HFFc6 (cell line): ENCODE measurements at places on chromosomes 7 and 10.
A peak's percentile ranks its signal among the peaks of the same experiment; 100 is the strongest.

DNA sequence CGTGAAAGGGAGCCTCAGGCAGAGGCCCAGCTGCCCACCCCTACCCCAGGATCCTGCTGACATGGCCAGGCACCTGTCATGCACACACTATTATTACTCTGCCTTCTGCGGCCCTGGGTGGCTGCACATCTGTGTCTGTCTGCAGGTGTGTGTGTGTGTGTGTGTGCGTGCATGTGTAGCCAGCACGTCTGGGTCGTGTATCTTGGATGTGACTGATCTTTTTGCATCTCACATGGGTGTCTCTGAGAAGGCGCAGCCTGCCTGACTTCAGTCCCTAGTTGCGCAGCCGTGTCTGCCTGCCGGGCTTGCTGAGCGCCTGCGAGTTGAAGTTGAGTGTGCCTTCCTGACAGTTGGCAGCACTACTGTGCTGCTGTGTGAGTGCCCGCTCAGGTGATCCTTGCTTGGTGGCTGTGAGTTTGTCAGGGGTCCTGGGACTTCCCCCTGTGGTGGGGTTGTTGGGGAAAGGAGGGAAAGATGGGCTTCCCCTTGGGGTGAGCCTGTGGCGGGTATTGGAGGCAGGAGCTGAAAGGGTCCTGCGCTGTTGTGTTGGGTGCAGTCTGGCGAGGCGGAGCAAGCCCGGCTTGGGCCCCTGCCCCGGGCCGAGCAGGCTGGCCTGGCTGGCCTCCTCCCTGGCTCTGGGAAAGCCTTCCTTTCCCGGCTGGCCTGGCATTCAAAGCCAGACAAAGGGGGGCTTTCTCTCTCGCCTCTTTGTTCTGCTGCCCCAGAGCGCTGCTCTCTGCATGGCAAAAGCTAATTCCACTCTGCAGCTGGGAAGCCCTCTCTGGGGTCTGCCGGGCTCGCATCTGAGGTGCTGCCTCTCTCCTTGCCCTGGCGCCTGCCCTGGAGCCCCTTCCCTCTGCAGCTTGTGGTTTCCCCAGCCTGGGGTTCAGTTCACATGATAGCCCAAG lies 4.9 kb downstream of the TRIM8 start:
- DNase-seq = no peak

DNA sequence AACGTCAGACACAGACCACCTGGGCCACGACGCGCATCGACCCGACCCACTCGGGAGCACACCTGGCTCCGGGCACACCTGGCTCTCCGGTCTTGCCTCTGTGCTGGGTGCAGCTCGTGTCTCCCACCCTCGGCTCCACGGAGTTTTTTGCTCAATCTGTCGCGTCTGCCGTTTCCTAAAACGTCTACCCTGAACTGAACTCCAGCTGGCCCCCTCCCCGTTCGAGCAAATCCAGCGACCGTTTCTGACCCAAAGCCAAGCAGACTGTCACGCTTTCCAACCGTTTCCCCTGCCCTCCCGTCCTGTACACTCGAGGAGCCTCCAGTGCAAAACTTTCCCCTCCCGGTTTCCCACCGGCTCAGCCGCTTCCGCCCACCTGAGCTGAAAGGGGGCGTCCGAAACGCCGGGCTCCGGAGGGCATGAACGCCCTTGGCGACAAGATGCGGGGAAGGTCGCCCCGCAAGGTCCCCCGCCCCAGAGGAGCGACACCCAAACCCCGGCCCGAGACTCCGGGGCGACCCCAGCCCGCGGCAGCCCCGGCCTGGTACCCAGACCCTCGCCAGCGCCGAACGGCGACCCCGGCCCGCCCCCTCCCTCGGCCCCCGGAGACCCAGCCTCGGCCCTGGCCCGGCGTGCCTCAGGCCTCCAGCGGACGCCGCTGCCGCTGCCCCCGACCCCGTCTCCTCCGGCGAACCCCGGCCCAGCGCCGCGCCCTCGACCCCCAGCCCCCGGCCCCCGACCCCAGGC lies 557 bp downstream of the CYTH3 start:
- no peak for DNase-seq

- DNase-seq = no peak
Observed at GRCh38 chr10:55203319-55203718, 402.3 kb upstream of the PCDH15 start.

DNA sequence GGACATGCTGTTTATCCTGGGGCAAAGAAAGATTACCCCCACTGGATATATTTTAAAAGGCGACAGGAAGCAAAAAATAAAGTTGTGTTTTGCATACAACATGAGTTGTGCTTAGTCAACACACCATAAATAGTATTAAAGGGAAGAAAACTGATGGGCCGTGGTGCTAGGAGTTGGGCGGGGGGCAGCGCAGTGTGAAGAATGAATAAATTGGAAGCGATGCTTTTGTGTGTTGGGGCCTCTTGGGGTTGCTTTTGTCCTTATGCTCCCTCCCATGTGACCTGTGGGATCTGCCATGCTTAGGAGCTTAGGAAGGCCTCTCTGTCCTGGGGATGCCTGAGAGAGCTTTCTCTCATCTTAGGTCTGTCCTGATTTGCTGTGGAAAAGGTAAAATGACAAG lies 35.0 kb upstream of the AGR3 start:
- DNase-seq = no peak

- peak; percentile 54 for DNase-seq
Observed at GRCh38 chr10:92760609-92761008, 70.9 kb downstream of the HHEX start.

DNA sequence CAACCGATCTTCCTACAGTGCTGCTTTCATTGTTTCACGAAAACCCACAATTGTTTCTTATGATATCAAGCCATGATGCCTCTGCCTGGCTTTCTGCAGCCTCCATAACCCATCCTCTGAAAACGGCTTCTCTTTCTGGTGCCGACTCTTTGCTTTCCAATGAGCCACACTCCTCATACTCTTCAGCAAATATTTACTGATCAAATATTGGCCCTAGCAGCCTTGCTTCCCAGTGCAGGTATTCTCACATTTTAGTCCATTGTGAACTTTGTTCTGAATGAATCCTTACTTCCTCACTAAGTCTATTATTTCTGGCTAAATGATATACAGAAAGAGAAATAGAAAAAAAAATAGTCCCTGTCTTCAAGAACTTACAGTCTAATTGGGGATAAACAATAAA lies 35.5 kb downstream of the LAMB1 start:
- no peak for DNase-seq

- no peak for DNase-seq
Observed at GRCh38 chr10:6528198-6528950, 51.7 kb downstream of the PRKCQ start.

- DNase-seq = no peak
Observed at GRCh38 chr10:58896229-58896628, 280.2 kb upstream of the PHYHIPL start.

- DNase-seq = no peak
Observed at GRCh38 chr10:12205082-12205481, 9.1 kb downstream of the CDC123 start.

GRCh38 chr7:18262058-18262457 lies 233.5 kb upstream of the HDAC9 start:
- no peak for DNase-seq

- DNase-seq = no peak
Observed at GRCh38 chr10:13770760-13771493, 184.2 kb downstream of the PRPF18 start.

DNA sequence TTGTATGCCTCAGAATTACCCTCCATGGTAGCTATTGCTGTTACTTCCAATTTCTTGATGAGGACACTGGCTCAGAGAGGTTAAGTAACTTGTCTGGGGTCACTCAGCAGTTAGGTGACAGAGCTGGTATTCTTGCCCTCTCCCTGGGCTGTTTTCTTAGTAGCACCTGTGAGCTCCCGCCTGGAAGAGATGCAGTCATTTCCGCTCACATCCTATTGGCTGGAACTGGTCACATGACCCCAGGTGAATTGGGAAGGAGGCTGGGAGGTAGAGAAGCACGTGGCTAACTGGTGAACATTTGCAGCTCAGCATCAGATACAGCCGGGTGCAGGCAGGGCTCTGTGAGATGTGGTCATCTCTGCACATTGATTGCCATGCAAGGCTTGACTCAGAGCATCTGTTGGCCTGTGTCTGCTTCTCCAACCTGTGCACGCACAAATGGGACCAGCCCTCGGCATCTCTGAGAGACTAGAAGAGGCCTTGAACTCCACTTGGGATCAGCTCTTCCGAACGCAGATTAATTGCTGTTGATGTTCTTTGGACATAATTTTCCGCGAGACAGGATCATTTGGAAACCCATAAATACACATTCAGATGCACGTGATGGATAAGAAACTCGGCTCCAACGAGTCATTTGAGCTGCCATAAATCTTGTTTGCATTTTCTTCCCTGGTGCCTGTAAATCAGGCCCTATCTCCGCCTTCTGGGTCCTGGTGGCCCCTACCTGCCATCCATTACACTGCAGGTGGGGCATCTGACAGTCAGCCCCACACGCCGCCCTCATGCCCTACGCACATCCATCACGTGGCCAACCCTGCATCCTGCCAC lies 42.8 kb downstream of the MYL10 start:
- no peak for DNase-seq
